ENCODE measurements at places on chromosomes 2 and 18.

DNA sequence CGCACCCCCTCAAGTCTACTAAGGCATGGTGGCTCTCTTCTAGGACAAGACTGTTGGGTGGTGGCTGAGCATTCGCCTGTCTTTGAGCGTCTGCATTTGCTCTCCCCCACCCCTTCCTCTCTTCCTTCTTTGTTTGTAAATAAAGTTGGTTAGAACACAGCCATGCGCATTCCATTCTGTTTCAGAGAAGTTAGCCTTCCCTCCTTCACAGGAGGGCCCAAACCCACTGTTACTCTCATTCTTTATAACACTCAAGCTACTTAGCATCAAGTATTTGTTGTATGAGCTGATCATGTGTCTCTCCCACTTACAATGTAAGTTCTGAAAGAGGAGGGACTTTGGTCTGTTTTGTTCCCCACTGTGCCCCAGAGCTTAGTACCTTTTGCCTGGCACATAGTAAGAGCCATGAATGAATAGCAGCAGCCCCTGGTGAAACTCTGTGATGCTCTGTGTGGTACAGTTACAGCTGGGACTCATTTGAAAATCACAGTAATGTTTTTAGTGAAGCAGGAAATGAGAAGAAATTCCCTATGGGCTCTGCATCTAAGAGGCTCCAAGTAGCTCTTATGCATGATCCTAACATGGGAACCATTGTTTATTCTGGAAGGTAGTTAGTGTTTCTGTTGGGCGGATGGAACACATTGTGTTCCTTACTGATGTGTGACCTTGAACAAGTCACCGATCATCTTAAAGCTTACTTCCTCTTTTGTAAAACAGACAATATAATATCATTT, 7.7 kb downstream of the MGAT5 start:
- no peak for DNase-seq

- no peak for DNase-seq
Measured at GRCh38 chr2:148218326-148219075, 197.6 kb downstream of the MBD5 start.

- no peak for DNase-seq
Measured at GRCh38 chr18:77062518-77063003, 70.0 kb downstream of the MBP start.

GRCh38 chr2:239873656-239874635, 151.2 kb downstream of the NDUFA10 start:
- DNase-seq, result no peak

DNA sequence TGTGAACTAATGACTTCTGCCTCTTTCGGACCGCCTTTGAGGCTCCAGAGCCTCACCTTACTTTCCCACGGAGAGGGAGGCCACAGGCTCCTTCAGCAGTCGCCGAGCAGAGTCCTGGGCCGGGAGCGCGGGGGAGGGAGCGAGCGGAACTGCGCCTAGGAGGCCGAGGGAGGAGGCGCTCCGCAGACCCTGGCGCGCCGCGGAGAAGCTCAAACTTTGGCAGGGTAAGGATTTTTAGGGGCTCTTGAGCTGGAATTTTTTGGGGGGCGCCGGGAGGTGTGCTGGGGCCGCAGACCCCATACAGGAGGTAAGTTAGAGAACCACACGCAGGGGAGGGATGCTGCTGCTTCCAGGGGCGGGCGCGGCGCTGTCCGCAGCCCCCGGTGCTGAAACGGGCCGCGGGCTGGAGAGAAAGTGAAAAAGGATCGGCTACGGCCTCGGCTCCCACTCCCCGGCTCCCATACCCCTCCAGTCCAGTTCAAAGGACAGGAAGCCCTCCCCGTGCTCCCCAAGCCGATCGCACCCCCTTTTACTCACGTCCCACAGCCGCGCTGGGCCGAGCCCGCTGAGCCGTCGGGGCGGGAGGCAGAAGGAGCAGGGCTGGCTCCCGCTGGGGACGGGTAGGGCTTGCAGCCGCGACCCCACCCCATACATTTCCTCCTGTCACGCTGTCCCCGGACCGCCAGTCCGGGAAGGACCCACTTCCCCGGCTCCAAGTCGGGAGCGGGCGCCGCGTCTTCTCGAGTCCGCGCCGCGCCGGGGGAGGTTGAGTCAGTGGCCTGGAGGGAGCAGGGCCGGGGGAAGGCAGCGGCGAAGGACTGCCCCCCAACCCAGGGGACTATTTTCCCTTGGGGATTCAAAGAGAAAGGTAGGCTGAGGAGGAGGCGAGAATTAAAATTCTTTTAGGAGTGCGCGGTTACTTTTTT, at the start of gene CNGA3:
CNGA3 (plus strand) TSS at position 146 of the 926 bp plus-strand sequence. CDS start 23,520 bp downstream, outside the sequence.
- no peak for DNase-seq

- no peak for DNase-seq
Measured at GRCh38 chr2:26542676-26543505, 65.0 kb upstream of the OTOF start.

- DNase-seq, result no peak
Measured at GRCh38 chr18:9994026-9994570, 80.3 kb downstream of the VAPA start.

DNA sequence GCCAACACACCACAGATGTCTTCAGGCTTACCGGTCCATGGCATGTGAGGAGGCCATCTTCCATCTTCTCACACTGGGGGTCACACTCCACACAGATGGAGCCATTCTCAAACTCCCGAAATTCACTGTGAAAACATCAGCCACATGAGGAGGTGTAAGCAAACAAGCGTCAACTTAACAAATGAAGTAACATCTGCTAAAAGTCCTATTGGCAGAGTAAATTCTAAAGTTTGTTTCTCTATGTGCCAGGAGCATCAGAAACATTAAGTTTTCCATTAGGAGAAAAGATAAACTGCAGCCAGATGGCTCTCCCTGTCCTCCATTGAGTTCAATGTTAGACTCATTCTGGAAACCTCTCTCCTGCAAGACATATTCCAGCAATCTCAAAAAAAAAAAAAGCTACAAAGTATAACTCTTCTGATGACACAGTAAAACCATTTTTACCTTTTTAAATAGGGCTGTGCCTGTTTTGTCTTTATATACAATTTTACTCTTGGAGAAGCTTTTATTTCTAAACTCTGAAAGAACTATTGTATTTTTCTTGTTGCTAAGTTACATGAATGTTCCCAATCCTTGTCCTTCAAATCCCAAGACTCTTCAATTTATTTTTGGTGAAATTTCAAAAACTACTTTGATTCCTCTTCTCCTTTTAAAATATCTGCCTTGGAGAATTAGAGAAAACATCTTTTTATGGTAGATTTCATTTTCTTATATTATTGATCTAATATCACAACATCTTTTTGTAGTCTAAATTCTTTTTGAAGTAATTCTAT, 865.3 kb downstream of the ERBB4 start:
- no peak for DNase-seq

DNA sequence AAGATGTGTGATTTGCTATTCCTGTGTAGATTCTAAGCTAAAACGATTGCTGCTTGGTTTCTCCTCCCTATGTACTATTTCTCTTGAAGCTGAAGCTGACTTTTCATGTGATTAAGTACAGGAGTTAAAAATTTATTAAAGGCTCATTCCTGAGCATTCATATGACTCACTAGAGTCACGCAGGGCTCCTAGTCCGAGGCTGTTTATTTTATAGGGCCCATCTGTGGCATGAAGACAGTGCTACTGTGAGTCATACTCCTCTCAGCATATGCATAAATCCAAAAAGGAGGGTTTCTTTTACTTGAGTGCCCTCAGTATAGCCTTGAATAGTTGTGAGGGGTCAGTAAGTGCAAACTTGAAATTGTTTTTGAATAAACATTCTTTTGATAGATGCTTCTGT, 378.8 kb downstream of the PTPRM start:
- no peak for DNase-seq

- DNase-seq, result no peak
Measured at GRCh38 chr2:29829841-29830240, 91.5 kb downstream of the ALK start.

DNA sequence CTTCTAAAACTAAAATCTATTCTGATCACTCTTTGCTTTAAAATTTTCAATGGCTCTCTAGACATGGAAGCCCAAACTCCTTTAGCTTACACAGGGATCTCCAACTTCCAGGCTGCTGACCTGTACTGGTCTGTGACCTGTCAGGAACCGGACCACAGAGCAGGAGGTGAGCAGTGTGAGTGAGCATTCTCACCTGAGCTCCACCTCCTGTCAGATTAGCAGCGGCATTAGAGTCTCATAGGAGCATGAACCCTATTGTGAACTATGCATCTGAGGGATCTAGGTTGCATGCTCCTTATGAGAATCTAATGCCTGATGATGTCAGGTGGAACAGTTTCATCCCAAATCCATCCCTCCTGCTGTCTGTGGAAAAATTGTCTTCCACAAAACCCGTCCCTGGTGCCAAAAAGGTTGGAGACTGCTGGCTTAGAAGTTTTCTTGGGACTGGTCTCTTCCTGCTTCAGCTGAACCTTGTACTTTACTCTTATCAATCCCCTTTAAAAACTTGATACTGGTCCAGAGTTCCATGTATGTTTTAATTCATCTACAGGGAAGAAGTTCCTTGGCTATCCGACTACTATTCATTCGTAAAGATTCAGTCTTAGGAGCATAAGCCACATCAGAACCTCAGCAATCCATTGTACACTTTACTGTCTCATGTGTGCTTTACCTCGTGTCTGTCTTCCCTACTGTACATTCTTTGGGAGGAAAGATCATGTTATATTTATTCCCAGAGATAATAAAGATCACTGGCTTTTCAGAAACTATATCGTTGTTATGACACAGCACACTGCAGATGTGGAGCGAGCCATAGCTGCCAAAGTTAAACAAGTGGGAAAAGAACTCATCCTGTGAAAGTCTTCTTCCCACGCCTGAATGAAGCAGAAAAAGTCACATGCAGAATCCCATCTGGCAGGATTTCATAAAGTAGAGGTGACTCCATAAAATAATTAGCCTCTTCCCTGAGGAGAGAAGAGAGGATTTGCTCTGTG, 183.8 kb downstream of the LRATD1 start:
- no peak for DNase-seq

- no peak for DNase-seq
Measured at GRCh38 chr2:144154205-144154604, 365.7 kb downstream of the ZEB2 start.

DNA sequence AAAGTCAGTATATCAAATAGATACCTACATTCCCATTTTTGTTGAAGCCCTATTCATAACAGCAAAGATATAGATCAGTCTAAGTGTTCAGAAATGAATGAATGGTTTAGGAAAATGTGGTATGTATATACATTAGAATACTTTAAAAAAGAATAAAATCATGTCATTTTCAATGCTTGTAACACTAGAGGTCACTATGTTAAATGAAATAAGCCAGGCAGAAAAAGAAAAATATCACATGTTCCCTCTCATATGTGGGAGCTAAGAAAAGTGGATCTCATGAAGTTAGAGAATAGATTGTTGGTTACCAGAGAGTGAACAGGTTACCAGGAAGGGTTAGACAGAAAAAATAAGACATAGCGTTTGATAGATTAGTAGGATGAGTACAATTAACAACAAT, 1111.0 kb upstream of the SLC39A10 start:
- no peak for DNase-seq

- no peak for DNase-seq
Measured at GRCh38 chr2:46816151-46816845, 99.3 kb downstream of the MCFD2 start.

- DNase-seq, result no peak
Measured at GRCh38 chr2:35365859-35366258, 989.7 kb upstream of the CRIM1 start.

DNA sequence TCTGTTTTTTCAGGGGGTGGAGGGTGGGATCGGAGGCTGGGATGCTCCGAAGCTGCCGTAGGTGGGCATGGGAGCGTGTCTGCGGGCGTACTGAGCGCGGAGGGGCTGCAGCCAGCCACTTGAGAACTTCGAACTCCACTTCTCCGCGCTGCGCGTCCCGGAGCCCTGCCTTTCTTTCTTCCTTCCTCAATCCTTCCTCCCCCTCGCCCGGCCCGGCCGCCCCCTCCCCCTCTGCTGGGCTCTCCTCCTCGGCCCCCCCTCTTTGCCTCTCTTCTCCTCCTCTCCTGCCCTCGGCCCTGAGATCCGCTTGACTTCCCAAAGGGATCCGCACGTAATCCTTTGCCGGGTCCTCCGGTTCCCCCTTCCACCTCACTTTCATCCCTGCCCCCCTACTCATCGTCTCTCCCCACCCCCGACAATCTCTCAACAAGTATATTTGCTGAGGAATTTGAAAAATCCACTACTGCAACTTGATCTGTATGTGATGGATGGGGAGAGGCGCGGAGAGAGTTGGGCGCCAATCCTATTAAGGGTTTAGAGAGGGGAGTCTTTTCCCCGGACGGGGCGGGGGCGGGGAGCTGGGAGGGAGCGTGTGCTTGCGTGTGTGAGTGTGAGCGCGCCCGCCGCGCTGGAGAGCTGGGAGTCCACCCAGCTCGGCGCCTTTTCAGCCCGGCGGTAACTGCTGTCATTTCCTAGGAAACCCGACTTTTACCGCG, 1.1 kb downstream of the GLI2 start:
- DNase-seq, result no peak

DNA sequence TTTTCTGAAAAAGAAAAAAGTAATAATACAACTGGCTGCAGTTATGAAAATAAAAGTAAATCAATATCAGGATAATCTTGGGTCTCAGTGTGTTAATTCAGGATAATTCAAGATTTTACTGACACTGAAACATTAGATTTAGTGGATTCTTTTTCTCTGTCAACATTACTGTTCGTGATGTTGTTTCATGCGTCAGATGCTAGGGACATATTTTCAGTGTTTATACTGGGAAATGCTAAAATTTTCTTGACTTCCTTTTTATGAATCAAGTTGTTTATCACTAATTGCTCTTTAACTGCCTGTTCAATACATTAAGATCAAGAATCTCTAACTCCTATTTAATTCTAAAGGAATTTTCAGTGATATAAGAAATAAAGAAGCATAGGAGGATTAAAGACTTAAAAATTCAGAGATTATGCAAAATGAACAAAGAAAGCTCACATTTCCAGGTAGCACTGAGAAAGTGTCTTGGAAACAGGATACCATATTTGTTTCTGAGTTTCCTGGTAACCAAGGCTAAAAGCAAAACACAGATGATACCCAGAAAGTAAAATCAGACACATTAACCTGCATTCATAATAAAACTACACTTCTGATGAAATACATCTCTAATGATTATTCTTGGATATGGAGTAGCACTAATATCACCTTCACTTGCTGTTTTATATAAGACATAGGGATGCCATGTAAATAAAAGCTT, 174.0 kb downstream of the ARL4C start:
- DNase-seq, result no peak

DNA sequence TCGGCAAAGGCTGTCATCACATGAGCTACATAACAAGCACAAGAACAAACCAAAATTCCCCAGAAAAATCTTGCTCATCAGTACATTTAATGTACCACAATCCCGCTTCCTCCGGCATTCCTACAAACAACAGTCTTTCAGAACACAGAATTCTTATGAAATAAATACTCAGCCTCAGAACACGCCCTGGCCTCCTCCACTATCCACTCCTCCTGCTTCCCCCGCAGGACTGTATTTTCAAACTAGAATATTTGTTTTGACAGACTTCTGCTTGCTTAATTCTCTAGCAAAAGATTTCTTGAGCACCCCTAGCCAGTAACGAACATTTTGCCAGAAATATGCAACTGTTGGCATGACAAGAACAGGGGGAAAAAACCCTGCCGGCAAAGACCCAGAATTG, 131.2 kb downstream of the THADA start:
- no peak for DNase-seq

DNA sequence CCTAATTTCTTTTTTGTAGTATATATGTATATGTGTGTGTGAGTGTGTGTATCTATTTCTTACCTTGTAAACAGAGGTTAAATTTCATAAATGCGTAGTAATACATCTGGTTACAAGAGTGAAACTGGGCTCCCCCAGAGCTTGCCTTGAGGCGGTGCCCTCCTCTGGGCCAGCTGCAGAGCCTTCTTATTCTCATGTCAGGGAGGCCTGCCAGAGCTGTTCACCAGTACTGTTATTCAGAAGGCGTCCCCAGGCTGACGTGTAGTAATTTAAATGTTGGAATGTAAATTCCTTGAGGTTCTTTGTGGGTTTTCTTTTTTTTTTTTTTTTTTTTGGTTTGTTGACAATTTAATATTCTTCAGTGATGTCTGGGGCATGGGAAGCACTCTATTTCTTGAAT, 11.2 kb downstream of the COPS8 start:
- DNase-seq, result no peak

All from NCI-H774 (cell line).